ENCODE measurements at places on chromosomes 2 and 18.

GRCh38 chr2:2170189-2170588, 160.9 kb downstream of the MYT1L start:
- DNase-seq: no peak

- DNase-seq: no peak
These were observed 16.3 kb upstream of the MFF start for GRCh38 chr2:227308784-227309183.

DNA sequence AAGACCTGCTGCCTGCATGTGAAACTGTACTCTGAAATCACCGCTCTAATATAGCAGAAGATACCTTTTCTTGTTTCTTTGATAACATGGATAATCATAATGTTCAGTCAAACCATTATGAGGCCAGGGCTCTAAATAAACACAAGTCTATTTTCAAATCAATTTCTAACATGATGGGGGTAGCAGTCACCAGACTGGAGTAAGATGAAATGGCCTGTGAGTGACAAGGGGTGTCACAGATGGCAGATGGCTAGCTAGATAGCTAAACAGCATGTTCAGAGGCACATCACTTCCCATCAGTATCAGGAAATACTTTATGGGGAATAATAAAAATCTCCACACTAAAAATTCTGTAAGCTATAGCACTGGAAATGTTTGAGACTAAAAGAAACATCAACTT, 14.0 kb downstream of the MBD2 start:
- DNase-seq: no peak

DNA sequence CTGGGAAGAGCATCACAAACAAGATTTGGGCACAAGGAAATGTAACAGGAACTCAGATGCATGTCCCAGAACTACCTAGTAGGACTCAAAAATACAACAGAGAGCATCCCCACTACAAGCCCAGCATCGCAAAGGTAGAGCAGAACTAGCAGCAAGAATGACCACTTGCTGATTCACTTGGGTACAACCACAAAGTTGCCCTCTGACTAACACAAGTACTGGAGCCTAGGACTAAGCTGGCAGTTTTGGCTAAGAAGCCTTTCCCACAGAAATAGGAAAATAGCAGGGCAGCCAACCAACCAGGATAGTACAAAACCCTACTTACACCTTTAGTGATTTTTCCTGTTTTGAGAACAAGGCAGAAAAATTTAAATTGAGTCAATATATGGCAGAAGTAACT, 193.8 kb downstream of the PAX3 start:
- DNase-seq: no peak

GRCh38 chr2:234072454-234072853, 22.0 kb downstream of the SPP2 start:
- no peak for DNase-seq

GRCh38 chr18:68796936-68797690, 767 bp upstream of the CCDC102B start:
- no peak for DNase-seq

GRCh38 chr2:12287220-12287751, 429.4 kb upstream of the TRIB2 start:
- DNase-seq: no peak

GRCh38 chr18:9055185-9055584, 47.3 kb upstream of the NDUFV2 start:
- no peak for DNase-seq

GRCh38 chr2:61898810-61899209, 6.7 kb upstream of the COMMD1 start:
- DNase-seq: no peak

DNA sequence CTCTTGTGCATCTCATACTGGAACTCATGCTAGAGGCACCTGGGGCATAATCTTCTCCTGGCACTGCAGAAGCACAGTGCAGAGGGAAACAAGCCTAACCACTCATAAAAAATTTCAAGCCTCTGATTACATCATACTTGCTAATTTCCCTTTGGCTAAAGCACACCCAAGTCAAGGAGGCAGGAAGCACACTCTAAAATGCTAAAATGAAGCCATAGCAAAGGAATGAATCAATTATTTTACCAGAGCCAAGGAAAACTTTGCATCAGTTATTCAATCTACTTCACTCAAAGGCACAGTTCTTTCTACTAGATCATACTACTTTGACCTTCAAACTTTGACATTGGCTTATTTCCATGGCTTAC, 79.6 kb upstream of the SPOPL start:
- DNase-seq: no peak

DNA sequence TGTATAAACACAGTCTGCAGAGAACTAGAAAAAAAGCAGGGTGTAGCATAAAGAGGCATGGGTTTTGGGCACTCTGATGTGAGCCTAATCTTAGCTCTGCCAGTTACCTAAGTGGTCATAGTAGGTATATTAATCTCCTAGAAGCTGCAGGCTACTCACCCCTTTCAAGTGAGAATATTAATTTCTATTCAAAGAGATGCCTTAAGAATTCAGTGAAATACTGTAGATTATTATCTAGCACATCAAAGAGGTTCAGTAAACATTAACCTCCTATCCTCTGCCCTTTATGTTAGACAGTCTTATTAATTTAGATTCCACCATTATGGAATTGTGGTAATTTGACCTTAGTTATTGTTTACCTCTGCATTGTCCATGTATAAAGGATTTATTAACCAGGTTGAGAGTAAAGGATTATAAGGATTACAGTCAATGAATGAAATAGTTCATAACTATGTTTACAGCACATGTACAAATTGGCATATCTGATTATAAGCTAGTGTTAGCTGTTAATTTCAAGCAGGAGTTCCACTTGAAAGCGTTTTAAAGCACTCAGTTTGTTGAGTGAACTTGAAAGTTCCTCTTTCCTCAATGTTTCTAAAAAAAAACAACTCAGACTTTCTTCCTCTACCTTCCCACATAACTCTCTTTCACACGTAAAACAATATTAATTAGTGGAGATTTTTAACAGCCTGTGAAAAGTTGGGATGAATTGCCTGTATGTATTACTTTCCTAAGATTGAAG, 150.6 kb upstream of the EPC2 start:
- DNase-seq: no peak

- no peak for DNase-seq
These were observed 160.6 kb downstream of the GALNT3 start for GRCh38 chr2:165633431-165633830.

- no peak for DNase-seq
These were observed 12.1 kb upstream of the GAL3ST2 start for GRCh38 chr2:241764275-241765241.

DNA sequence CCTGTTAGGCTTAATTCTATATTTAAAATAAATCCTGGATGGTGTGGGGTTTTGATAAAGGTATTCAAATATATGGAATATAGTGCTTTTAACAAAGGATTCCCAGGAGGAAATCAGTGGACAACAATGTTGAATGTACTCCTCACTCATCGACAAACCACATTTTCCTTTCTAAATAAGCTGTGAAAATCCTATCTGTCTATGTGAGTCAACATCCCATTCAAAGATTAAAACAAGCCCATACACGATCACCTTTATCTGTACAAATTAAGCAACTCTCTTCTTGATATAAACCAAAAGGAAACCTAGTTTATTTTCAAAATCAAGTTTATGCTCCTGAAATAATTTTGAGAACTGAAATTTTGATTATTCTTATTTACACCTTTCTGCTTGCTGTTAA, 153.4 kb downstream of the ERBB4 start:
- DNase-seq: no peak

GRCh38 chr2:204205538-204205937, 269.0 kb downstream of the ICOS start:
- no peak for DNase-seq

- no peak for DNase-seq
These were observed 11.6 kb downstream of the SRSF7 start for GRCh38 chr2:38739524-38739923.

GRCh38 chr18:44047585-44047984, 633.1 kb upstream of the SETBP1 start:
- DNase-seq: no peak

DNA sequence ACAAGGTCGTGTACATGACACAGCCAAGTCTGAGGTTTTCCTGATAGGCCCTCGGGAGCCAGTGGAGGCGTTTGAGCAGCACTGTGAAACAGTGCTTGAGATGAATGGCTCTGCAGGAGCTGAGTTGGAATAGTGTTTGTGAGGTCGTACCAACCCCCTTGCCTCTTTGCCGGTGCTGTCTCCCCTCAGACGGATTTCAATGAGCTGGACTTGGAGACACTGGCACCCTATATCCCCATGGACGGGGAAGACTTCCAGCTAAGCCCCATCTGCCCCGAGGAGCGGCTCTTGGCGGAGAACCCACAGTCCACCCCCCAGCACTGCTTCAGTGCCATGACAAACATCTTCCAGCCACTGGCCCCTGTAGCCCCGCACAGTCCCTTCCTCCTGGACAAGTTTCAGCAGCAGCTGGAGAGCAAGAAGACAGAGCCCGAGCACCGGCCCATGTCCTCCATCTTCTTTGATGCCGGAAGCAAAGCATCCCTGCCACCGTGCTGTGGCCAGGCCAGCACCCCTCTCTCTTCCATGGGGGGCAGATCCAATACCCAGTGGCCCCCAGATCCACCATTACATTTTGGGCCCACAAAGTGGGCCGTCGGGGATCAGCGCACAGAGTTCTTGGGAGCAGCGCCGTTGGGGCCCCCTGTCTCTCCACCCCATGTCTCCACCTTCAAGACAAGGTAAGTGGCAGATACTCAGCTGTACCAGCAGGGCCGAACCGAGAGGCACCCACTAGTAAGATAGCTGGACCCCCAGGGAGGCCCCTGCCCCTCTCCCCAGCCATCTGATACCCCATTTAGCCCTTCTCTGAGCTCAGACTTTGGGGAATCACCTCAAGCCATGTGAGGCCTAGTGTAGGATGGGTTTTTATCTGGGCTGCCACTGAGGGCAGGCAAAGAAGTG, 83.1 kb downstream of the EPAS1 start:
- DNase-seq: no peak

DNA sequence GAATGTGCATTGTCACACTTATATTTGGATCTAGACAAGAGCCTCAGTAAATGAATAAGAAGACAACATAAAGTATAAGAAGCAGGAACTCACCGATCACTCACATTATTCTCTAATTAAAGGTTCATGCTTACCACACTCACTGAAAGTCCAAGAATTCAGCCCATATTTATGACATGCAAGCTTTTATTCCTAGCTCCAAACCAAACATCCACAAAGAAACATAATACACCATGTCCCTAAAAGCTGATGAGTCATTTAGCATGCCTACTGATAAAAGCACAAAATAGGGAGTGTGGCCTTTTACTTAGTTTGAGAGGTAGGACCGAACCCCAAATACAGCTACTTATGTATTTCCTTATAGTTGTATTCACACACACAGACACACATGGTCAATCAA, 1094.6 kb upstream of the CDH2 start:
- no peak for DNase-seq

DNA sequence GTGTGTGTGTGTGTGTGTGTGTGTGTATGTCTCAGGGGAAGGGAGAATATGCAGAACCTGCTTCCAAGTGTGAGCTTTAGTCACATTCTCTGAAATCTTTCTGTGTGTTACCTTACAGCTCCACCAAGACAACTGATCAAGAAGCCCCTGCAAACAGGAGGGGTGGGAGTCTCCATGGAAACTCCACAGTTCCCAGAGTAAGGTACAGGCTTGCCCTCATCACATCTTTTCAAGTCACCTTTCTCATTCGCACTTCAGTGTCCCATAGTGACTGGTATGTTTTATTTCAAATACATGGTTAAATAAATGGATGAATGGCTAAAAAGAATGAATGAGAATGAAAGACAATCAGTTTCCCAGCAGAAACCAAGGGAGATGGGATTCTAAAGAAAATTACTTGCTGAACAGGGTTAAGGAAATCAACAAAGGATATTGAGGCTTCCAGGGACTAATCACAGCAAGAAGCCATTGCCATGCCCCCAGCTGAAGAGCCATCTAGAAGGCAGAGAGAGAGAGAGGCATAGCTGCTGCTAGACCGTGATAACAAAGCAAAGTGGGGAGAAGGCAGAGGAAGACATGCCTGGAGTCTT, 987.2 kb upstream of the CELF4 start:
- no peak for DNase-seq

DNA sequence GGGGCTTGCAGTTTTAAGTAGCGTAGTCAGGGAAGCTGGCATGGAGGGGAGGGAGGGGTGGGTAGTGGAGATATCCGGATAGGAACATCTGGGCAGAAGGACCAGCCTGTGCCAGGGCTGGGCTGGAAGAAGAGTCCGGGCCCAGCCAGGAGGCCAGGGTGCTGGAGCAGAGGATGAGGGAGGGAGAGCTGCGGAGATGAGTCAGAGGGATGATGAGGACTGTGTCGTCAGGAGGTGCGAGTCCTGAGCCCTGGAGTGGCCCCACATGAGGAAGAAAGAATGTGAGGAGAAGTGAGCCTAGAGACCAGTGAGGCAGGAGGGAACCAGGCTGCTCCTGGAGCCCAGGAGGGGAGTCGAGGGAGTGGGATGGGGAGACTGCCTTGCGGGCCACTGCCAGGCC, 82.4 kb downstream of the CTIF start:
- no peak for DNase-seq

GRCh38 chr2:114949228-114949804, 506.9 kb downstream of the DPP10 start:
- no peak for DNase-seq
